ENCODE measurements at places on chromosomes 7 and 10.
A peak's percentile ranks its signal among the peaks of the same experiment; 100 is the strongest.

GRCh38 chr7:92546856-92547497 lies 18.4 kb downstream of the RBM48 start:
- DNase-seq = no peak

- no peak for DNase-seq
These were observed 45.8 kb downstream of the COL13A1 start for GRCh38 chr10:69847458-69847857.

DNA sequence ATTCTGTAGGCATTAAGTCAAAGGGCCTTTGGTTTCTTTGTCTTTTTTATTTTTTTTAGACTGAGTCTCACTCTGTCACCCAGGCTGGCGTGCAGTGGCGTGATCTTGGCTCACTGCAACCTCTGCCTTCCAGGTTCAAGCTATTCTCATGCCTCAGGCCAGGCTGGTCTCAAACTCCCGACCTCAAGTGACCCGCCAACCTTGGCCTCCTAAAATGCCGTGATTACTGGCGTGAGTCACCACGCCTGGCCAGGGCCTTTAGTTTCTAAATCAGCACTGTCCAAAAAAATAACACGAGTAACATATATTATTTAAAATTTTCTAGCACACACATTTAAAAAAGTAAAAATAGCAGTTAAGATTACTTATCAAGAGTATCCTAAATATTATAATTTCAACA lies 11.1 kb upstream of the ACSL5 start:
- no peak for DNase-seq

DNA sequence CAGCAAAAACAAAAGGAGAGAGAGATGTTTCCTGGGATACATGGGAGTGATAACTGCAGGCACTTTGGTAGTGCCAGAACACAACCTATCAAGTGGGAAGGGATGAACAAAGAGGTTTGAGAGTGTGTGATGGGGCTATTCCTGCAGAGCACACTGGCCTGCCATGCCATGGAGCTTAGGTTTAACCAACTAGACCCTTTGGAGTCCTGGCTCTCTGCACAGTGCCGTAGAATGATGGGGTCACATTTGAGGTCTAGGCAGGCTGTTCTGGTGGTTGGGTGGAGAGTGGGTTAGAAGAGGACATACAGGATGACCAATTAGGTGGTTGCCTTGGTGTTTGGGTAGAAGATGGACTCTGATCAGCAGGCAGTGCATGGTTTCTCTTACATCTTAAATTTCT lies 101.9 kb upstream of the HABP2 start:
- DNase-seq = no peak

DNA sequence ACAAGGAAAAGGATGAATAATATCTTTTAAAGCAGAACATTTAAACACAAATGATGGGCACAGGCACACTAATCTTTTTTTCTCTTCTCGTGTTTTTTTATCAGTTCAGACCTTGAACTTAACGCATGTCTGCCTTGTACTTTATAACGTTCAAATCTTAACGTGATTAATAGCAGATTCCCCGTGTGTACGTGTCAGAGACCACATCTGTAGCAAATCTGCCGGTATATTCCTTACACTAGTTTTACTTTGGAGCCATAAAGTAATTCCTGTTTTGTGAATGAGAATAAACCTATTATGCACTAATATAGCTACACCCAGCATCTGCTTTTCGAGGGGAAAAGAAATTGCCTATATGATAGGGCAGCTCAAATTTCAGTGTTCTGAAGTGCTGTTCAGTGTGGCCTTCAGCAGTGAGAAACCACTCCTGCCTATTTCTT lies 166.0 kb upstream of the TCF7L2 start:
- DNase-seq = no peak

GRCh38 chr10:30993155-30993554 lies 38.5 kb downstream of the ZNF438 start:
- DNase-seq = no peak

GRCh38 chr10:5468262-5469106 lies 30.9 kb downstream of the CALML5 start:
- DNase-seq = no peak

- DNase-seq = no peak
These were observed 9.8 kb downstream of the MTG1 start for GRCh38 chr10:133403784-133404183.

DNA sequence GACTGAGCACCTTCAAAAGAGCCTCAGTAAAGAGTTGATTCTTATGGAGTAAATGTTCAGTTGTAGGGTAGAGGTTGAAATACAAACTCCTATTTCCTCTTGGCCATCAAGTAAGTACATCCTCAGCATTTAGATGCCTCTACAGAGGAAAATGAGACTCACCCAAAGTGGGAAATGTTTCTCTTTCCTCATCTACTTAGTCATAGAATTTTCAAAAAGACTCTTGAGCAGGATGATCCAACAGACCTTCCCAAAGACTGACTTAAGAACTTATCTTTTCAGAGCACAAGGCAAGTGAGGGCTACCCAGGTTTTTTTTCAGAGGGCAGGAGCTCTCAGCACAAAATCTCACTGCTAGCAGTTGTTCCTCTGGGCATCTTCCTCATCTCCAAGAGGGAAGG lies 449.1 kb downstream of the KCNMA1 start:
- peak; percentile 27 for DNase-seq

DNA sequence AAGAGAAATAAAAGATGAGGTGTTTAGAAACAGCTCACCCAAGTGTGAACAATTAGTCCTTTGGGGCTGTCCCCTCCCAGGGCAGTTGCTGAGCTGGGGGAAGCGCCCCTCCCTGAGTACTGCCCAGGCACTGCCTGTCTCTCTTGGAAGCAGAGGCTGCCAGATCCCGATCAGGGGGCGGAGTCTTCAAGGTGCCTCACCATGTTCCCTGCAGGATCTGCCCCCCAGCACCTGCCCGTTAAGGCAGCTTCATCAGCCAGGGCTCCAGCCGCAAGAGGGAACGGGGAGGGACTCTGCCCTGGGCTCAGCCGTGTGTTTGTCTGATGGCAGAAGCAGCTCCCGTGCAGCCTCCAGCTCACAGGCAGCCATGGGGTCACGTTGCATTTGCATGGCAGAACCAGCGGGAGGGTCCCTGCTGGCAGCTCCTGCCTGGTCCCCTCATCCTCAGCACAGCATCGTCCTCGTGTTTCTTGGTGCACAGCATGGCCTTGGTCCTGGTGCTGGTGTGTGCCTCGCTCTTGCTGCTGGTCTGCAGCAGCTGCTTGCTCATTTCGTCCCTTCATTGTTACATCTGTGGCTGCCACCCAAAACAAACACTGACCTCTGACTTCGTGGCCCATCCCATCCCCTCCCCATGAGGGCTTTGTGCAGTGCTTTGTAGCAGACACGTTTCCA lies 10.7 kb upstream of the DPYSL4 start:
- no peak for DNase-seq

DNA sequence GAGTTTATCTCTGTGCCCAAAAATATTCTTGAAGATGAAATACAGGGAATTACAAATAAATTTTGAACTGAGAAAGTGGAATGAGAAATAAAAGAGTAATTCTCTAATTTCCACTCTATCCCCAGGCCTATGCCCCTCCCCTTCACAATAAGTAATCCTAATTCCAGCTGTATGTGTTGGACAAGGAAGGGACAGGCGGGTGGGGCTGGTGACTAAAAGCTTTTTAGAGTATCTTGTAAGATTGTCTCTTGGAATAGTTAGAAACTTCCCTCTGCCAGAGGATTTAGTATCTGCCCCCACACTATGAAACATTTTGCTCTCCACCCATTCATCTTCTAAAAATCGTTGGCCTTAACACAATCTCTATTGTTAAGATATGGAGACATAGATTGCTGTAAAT lies 199.2 kb downstream of the MBL2 start:
- DNase-seq = no peak

GRCh38 chr7:52325237-52325636 lies 710.2 kb upstream of the POM121L12 start:
- DNase-seq = no peak

DNA sequence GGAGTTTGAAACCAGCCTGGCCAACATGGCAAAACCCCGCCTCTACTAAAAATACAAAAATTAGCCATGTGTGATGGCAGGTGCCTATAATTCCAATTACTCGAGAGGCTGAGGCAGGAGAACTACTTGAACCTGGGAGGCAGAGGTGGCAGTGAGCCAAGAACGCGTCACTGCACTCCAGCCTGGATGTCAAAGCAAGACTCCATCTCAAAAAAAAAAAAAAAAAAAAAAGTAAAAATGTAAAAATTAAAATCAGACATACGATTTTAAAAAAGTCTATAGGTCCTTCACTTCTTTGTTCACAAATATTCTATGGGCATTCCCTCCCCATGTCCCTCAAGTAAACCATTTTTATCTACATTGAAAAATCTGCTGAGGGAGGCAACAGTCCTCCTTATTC lies 34.9 kb upstream of the TLL2 start:
- no peak for DNase-seq

- no peak for DNase-seq
These were observed 46.2 kb upstream of the MKLN1 start for GRCh38 chr7:131281266-131282048.

DNA sequence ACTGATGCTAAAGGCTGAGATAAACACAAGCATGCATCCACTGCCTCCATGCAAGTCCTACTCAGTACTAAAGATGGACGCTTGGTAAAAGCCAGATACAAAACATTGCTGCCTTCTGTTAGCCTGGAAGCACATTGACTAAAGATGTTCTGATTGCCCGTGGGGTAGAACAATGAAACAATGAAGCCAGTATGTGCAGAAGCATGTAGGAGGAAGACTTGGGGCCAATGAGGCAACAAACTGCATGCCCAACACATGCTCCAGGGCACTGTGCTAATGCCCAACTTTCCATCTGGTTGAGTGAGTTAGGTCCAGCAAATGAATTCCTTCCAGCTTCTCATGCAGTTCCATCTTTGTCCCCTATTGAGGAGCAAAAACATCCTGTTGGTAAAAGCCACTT lies 1245.5 kb downstream of the GATA3 start:
- no peak for DNase-seq

- DNase-seq = no peak
These were observed 183.5 kb downstream of the CREB5 start for GRCh38 chr7:28595801-28596200.

DNA sequence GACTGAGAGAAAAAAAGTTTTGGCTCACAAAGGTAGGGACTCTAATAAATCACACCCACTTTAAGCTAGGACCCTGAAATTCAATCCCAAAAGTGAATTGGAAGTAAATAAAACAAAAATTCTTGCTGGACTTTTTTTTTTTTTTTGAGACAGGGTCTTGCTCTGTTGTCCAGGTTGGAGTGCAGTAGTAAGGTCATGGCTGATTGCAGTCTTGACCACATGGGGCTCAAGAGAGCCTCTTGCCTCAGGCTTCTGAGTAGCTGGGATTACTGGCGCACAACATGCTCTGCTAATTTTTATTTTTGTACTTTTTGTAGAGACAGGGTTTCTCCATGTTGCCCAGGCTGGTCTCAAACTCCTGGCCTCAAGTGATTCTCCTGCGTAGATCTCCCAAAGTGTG lies 5.0 kb upstream of the LUC7L2 start:
- no peak for DNase-seq

DNA sequence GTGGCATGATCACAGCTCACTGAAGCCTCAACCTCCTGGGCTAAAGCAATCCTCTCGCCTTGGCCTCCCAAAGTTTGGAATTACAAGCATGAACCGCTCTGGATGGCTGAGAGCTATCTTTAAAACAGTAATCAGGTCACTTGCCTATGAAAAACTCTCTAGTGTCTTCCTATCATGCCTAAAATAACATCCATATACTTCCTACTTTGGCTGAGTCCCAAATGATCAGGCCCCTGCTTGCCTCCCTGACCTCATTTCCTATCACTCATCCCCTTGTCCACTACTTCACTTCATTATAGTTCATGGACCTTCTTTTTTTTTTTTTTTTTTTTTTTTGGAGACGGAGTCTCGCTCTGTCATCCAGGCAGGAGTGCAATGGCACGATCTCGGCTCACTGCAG lies 28.0 kb downstream of the SEPTIN7 start:
- DNase-seq = no peak

- no peak for DNase-seq
These were observed 29.6 kb upstream of the INPP5A start for GRCh38 chr10:132507956-132508490.

Data from iris pigment epithelial cell (primary cell).